ENCODE measurements at places on chromosomes 1 and 21.
A peak's percentile ranks its signal among the peaks of the same experiment; 100 is the strongest.

DNA sequence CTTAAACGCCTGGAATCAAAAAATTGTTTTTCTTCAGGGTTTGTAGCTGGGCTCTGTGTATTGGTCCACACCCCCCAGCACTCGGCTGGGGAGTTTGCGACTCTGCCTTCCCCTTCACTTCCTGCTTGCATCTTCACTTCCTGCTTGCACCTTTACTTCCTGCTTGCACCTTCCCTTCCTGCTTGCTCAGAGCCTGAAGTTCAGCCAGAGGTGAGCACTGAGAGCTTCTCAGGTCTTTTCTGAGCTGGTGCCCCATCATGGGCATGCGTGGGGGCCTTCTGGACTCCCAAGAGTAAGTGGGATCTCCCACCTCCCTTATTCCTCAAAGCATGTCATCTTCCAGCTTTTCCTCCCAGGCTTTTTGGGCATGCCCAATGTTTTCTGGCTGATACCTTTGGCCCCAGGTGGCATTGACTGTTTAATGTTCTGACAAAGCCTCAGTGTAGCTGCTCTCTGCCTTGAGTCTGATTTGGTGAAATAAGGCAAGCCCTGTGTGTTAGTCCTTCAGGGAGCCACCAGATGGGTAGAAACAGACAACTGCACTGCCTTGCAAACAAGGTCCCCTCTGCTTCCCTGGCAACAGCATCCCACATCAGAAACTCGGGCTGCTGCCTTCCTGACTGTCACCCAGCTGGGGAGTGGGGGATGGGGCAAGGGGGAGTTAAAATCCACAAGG lies 3.5 kb downstream of the KRTAP10-2 start:
- DNase-seq: no peak

- no peak for DNase-seq
Measured at GRCh38 chr1:5839161-5839880, 152.9 kb downstream of the NPHP4 start.

- no peak for DNase-seq
Measured at GRCh38 chr21:21057349-21058062, 59.3 kb downstream of the NCAM2 start.

GRCh38 chr1:6471086-6471969 lies 5.4 kb upstream of the TNFRSF25 start:
- DNase-seq: no peak

DNA sequence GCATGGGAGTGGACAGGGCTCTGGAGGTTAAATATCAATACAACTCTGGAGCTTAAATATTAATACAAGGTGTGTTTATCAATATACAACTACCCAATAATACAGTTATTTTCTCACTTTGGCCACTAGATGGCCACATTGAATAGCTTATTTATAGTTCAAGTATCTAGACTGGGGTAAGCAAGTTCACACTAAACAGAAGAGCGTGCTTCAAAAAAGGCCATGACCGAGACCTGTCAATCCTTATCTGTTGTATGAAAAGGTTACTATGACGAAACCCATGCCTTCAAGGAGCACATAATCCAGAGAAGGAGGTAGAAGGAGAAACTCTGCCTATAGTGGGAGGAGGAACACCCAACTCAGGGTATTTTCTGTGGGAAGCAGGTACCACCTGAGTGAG lies 29.1 kb downstream of the CHML start:
- peak; percentile 83 for DNase-seq

GRCh38 chr1:153990468-153991150 lies at the start of gene RPS27:
RPS27 (plus strand) TSS chr1:153990762; CDS start chr1:153990797, 35 bp downstream.
- DNase-seq: peak; percentile 99

DNA sequence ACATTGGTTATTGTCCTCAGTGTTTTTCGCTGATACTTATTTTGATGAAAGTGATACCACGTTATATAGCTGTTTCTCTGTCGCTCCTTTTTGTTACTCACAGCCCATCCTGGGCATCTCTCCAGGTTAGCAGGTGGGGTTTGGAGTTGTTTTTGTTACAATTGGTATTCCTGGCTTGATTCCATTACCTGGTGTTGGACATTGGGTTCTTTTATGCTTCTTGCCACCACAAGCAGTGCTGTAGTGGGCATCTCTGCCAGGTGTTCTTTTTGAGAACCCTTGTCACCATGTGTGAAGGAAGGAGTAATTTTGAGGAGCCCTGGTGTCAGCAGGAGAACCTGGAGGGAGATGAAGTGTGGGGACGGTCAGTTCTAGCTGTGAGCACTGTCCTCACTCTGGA lies 47.5 kb upstream of the PWP2 start:
- DNase-seq: no peak
